HTR-8/SVneo (cell line): ENCODE measurements at places on chromosomes 1 and 21.

GRCh38 chr1:44014365-44015104 lies 16.7 kb downstream of the SLC6A9 start:
- no peak for DNase-seq

DNA sequence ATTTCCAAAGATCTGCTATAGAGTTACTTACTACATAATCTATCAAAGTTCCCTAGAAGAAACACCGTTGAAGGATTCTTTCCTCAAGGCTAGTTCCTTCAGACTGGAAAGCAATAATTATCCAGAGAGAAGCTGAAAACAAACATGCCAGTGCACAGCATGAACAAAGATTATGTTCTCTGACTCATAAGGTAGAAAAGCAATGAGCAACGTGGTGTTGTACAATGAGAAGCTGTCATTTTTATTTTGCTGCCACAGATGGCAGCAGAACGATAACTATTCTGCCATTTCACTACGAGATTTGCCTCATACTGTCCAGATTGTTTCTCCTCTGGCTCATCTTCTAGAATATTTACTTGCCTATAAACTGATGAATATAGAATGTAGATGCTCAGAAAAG lies 10.7 kb downstream of the EXTL2 start:
- DNase-seq: peak; percentile 14

DNA sequence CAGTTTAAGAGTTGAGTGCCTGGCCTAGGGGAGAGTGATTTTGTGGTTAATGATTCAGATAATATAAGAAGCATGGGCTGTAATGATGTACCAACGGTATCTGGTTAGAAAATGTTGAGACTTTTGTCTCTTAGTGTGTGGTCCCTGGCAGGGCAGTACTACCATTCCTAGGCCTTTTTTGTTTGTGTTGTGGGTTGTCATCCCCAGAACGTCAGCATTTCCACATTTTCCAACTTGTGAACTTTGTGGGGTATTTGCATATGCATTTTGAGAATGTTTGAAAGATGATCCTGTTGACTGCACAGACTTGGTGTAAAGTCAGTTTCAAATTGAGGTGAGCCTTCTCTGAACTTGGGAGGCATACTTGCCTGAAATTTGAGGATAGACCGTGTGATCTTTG lies 11.4 kb downstream of the NEK7 start:
- no peak for DNase-seq

DNA sequence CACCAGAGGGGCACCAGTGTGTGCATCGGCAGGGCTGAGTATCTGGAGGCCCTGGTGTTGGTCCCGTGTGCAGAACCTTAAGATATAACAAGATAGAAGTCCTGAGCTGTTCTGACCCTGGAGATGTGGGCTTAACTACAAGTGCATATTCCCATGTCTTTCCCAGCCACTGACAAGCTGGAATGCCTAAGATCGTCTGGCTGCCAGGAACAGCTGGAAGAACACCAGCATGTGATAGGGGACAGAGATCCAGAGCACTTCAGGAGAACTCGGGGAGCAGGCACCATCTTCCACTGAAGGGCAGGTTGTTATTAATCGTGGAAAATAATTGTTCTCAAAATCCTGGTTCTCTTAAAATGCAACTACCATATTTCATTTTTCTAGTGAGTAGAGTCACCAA lies 419.9 kb upstream of the RUNX1 start:
- no peak for DNase-seq

GRCh38 chr1:208115924-208116640 lies 128.1 kb downstream of the PLXNA2 start:
- DNase-seq: no peak

DNA sequence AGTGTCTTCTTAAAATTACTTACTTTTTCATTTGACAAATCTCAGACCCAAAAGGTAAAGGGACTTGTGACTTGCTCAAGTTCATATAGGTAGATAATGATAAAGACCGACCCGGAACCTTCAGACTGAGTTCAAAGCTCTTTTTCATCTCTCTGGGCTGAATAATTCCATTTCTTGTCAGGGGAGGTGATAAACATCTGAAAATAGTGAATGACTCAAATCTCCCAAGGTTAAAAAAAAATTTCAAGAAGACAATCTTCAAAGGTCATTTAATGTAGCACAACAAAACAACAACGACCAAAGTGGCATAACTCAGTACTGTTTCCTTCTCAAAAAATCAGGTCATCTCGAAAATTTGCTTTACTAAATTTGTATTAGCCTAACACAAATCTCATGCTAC lies 20.6 kb downstream of the LUZP1 start:
- DNase-seq: no peak

GRCh38 chr21:15732290-15732995 lies 2.7 kb downstream of the USP25 start:
- peak; percentile 36 for DNase-seq
